Epithelial cell of proximal tubule (primary cell): ENCODE measurements at places on chromosomes 5 and 9.

- no peak for DNase-seq
These were observed 464.2 kb downstream of the SPOCK1 start for GRCh38 chr5:137034764-137035479.

DNA sequence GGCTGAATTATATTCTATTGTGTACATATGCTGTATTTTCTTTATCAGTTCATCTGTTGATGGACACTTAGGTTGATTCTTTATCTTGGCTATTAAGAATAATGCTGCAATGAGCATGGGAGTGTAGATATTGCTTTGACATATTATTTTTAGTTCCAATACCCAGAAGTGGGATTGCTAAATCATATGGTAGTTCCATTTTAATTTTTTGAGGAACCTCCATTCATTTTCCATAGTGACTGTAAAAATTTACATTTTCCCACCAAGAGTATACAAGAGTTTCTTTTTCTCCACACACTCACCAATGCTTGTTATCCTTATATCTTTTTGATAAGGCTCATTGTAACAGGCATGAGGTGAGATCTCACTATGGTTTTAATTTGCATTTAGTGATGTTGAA lies 19.4 kb downstream of the JAK2 start:
- DNase-seq: no peak

DNA sequence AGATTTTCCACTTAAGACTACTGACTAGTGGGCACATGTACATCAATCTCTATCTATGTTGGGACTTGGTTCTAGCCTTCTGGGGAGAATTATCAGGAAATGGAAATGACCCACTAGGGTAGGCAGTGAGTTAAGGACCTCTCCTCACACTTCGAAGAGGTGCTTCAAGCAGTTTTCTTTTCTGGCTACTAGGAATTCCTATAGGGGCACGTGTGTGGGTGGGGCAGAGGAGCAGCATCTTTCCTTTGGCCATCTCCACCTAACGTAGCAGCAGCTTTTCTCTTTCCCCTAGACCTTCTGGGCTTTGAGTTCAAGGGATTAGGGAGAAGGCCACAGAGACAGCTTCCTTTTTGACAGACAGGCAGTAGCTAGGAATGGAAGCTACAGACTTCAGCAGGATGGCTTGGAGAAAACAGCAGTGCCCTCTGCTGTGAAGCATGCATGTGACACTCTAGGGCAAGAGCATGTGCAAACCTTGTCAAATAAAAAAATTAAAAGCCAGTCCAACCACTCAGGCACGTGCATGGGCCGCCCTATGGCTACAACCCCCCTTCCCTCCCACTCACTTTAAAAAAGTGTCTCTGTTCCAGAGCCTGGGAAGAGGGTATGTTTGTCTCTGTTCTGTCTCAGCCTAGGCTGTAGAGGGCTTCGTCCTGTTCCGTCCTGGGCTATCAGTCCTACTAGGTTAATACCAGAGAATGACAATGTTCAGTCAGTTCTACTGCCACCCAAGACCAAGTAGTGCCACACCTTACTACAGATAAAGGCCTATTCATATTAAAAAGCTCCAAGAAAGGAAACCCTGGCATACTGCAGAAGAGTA lies 8.7 kb upstream of the GFRA3 start:
- DNase-seq: peak; percentile 12

GRCh38 chr5:134958755-134959154 lies 9.0 kb upstream of the CATSPER3 start:
- DNase-seq: no peak

DNA sequence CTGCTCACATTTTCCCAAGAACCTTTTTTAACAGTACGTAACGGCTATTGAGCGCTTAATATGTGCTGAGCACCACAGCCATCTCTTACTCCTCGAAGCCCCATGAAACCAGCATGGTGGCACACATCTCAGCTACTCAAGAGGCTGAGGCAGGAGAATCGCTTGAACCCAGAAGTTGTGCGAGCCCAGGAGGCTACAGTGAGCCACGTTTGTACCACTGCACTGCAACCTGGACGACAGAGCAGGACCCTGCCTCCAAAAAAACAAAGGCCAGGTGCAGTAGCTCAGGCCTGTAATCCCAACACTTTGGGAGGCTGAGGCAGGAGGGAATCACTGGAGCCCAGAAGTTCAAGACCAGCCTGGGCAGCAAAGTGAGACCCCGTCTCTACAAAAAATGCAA lies 28.2 kb downstream of the AQP7 start:
- DNase-seq: no peak

DNA sequence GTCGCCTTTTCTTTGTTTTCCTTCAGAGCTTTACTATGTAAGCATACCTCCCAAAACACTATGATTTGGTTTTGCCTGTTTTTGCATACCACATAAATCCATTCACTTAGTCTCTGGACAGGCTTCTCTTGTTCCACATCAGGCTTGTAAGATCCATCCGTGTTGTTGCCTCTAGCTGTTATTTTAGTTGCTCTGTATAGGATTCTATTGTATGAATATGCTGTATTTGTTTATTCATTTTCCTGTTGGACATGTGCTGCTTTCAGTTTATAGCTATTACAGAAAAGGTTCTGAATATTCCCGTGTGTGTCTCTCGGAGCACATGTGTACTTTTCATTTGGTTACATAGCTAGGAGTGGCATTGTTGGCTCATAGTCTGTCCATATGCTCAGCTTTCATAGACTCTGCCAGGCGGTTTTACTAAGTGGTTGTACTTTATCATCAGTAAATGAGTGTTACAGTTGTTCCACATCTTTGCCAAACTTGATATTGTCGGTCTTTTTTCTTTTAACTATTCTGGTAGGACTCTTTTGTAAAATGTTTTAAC lies 41.8 kb downstream of the NUP214 start:
- no peak for DNase-seq

DNA sequence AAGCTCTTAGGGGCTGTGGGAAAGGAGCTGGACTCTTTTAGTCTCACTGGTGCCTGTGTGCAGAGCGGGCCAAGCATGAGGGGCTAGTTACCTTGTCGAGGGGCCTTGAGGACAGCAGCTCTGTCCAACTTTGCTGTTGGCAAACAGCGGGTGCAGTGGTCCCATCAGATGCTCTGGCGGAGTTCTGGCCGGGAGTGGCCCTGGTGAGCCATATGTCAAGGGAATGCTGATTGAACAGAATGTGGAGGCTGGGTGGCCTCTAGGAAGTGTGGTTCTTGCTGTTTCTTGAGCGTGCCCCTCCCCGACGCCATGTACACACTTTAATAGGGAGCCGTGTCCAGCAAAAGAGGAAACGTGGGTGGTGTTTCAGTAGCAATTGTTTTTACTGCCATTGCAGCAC lies 3.6 kb upstream of the ADAMTS2 start:
- no peak for DNase-seq

DNA sequence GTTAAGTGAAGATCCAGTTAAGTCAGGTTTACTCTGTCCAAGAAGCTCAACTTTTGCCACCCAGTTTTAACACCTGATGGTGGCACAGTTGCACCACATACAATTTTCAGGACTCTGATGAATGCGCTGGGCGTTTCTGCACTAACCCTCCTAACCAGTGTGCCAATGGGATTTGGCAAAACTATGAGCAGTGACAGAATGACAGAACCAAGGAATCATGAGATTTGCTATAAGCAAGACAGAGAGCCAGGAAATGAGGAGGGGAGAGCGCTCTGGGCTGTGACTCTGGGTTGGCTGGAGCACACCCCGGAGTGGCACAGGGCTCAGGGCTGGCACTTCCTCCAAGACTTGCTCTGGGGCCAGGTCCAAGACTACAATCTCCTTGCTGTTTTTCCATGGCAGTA lies 84.1 kb downstream of the SH3PXD2B start:
- DNase-seq: no peak
